ENCODE measurements at places on chromosomes 3 and 15.

DNA sequence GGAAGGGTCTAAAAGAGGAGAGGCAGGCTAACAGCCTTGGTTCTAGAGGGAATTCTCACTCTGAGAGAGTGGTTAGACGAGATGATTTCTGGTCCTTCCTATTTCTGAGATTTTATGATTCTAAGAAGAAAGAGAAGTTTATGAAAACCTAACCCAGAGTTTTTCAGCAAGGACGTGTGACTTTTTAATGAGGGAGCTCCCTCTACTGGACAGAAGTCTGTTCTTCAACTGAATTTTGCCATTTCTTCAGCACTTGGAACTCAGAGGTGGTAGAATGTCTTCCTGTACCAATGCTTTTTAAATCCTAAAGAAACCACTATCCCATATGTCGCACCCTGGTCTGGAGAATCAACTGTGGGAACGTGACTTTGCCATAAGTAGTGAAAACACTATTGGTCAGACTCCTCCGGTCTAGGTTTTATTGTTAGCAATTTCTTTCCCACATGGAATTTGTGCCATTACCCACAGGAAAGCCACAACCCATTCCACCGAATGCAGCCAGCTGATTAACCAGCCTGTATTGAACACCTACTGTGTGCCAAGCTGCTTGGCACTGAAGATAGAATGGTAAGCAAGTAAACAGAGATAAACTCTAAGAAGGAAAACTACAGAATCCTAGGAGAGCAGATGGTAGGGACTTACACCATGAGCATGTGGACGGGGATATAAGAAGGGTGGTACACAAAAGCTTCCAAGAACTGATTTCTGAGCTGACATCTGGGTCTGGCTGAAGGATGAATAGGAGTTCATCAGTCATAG is 199.5 kb upstream of the LMCD1 start:
- DNase-seq: peak; percentile 40

GRCh38 chr3:32026593-32026992 is 45.0 kb downstream of the ZNF860 start:
- no peak for DNase-seq

DNA sequence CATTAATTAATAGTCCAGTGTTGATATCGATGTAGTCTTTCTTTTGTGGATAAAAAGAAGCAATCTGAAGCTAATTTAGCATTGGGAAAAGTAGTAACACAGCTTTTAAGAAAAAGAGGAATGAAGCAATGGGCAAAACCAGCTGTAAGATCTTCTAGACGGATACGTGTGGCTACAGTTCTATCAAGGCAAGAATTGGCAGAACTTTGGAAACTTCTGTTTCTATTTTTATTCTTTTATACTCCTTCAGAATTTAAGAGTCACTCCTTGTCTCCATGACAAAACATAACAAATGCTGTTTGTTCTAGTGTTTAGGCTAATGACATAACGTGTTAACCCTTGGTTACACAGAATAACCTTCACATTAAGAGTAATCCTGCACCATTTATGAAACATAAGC is 289.2 kb downstream of the ROBO2 start:
- DNase-seq: no peak

DNA sequence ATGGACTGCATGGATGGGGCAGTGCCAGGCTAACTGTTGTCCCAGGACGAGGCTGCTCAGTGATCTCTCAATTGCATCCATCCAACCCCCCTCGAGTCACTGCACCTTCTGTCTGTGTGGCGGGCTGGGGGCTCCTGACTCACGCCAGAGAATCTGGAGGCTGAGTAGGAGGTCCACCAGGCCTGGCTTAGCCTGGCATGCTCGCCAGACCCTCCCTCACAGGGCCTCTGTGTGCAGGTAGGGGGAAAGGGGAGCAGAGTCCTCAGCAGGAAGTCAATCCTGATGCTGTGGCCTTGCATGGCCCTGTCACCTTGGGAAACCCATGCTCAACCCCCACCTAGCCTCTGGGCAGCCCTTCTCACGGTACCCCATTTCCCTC is 140.6 kb downstream of the NUP210 start:
- no peak for DNase-seq

DNA sequence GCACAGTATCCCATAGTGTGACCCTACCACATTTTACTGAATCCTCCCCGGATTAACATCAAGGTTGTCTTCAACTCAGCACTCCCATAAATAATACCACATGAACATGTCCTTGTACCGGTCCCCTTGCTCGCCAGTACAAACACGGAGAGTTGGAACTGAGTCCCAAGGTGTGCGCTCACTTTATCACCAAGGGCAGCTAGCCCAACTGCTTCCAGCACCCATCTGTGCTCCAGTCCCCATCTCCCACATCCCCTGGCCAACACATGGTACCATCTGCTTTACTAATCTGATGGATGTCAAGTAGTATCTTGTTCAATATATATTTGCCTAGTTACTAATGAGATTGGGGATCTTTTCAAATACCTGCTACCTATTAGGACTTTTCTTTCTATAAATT is 64.7 kb downstream of the ISG20 start:
- no peak for DNase-seq

DNA sequence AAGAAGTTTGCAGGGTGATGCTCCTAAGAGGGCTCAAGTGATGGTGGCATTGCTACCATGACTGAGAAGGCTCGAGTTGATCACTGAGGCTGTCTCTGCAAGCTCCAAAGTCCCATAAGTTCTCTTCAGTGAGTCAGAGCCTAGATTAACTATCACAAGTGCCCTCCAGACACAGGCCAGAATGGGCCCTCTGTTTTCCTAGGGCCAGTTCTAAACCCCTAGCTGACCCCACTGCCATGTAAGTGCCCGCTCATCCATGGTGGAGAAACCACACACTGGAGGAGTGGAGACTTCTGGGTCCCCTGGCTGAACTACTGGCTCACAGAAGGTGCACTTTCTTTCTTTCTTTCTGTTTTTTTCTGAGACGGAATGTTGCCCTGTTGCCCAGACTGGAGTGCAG is 87.6 kb upstream of the WNT5A start:
- no peak for DNase-seq

- no peak for DNase-seq
These were observed 41.7 kb downstream of the PAQR5 start for GRCh38 chr15:69340243-69340900.

Measured in MM.1S (cell line).